A549 treated with RU486 at 1 μM for 4 hours (cell line): ENCODE measurements at places on chromosomes 7 and 10. TPM values are rescaled to one million over a fixed set of nuclear protein-coding genes. Genes with fewer than 3 reads are reported as not detected.

The ITGB8 gene
- total RNA-seq, result 0.82 to 1.2 TPM (median 0.95 TPM) in 5 replicates

The PDGFA gene
- total RNA-seq, result 29.4 to 36.4 TPM (median 32.8 TPM) in 5 replicates

The LAMB1 gene
- total RNA-seq, result 125 to 175 TPM (median 132 TPM) in 5 replicates

The TMEM178B gene
- total RNA-seq, result 1.1 to 1.7 TPM (median 1.4 TPM) in 5 replicates

The PRSS37 gene
- not detected in 5 replicates for total RNA-seq

The CDCA7L gene
- total RNA-seq, result 15.3 to 18.0 TPM (median 15.5 TPM) in 5 replicates

The PDK4 gene
- 10.6 to 23.7 TPM (median 22.0 TPM) in 5 replicates for total RNA-seq

The ASIC3 gene
- 5.7 to 12.6 TPM (median 12.2 TPM) in 5 replicates for total RNA-seq

The ERVW-1 gene
- not detected in 5 replicates for total RNA-seq

The PPRC1 gene
- 47.0 to 70.3 TPM (median 58.0 TPM) in 5 replicates for total RNA-seq

The ADK gene
- total RNA-seq, result 24.9 to 35.3 TPM (median 33.5 TPM) in 5 replicates
